ENCODE measurements at places on chromosomes 6 and 20. TPM values are rescaled to one million over a fixed set of nuclear protein-coding genes. Genes with fewer than 3 reads are reported as not detected.

Gene NR2E1
- polyA plus RNA-seq = 0.01 TPM

Gene CUL9
- polyA plus RNA-seq = 19.7 TPM

Gene CGA
- not detected for polyA plus RNA-seq

Gene CNBD2
- 4.7 TPM for polyA plus RNA-seq

Gene ZNF165
- 5.2 TPM for polyA plus RNA-seq

Measured in lung (tissue), 17 donors.